ENCODE measurements at places on chromosomes 2 and 18.
A peak's percentile ranks its signal among the peaks of the same experiment; 100 is the strongest.

GRCh38 chr18:3604498-3605408, 154.8 kb downstream of the TGIF1 start:
- H3K27me3 ChIP-seq, result no peaks in the 10 kb centered on the region
- DNase-seq, result no peak
- H3K4me3 ChIP-seq, result no peak overlapping the region
- peaks cover 27% of the 10 kb centered on the region for H3K4me1 ChIP-seq

GRCh38 chr18:31553800-31554199, 37.9 kb upstream of the TTR start:
- DNase-seq, result no peak
- H3K4me3 ChIP-seq, result no peak overlapping the region
- H3K27ac ChIP-seq, result no peak overlapping the region

GRCh38 chr2:95347681-95348608, 50.8 kb downstream of the KCNIP3 start:
- H3K4me3 ChIP-seq, result peak overlapping the region; percentile 44
- no peaks in the 10 kb centered on the region for H3K36me3 ChIP-seq
- H3K4me1 ChIP-seq, result peaks cover 42% of the 10 kb centered on the region
- no peaks in the 10 kb centered on the region for H3K27me3 ChIP-seq
- H3K27ac ChIP-seq, result no peak overlapping the region

GRCh38 chr2:8642366-8643068, 39.3 kb upstream of the ID2 start:
- H3K27me3 ChIP-seq, result no peaks in the 10 kb centered on the region
- H3K4me1 ChIP-seq, result no peaks in the 10 kb centered on the region
- no peaks in the 10 kb centered on the region for H3K36me3 ChIP-seq
- H3K4me3 ChIP-seq, result no peak overlapping the region

GRCh38 chr2:98985905-98986666, 50.1 kb upstream of the CRACDL start:
- H3K27ac ChIP-seq, result no peak overlapping the region
- H3K4me3 ChIP-seq, result no peak overlapping the region
- no peaks in the 10 kb centered on the region for H3K4me1 ChIP-seq
- H3K27me3 ChIP-seq, result no peaks in the 10 kb centered on the region
- no peak for DNase-seq

Measured in thyroid gland (tissue), 4 donors.